ENCODE measurements at places on chromosomes 7 and 10.
A peak's percentile ranks its signal among the peaks of the same experiment; 100 is the strongest.

DNA sequence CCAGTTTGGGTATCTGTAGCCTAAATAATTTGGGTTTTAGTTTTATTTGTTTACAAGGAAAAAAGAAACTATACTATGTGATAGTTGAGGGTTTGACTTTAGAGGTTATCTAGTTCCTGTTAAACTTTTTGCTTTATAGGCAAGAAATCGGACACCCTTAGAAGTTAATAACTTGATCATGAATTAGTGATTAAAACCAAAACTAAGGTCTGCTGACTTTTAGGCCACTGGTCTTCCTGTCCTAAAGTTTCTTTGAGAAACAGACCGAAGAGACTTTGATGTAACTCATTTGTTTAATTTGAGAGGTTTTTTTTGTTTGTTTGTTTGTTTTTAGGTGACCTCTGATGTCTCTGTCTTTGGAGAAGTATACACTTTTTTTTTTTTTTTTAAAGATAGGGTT is 59.7 kb downstream of the PHTF2 start:
- DNase-seq = peak; percentile 8

- no peak for DNase-seq
Observed at GRCh38 chr10:121362026-121362425, 236.2 kb downstream of the FGFR2 start.

DNA sequence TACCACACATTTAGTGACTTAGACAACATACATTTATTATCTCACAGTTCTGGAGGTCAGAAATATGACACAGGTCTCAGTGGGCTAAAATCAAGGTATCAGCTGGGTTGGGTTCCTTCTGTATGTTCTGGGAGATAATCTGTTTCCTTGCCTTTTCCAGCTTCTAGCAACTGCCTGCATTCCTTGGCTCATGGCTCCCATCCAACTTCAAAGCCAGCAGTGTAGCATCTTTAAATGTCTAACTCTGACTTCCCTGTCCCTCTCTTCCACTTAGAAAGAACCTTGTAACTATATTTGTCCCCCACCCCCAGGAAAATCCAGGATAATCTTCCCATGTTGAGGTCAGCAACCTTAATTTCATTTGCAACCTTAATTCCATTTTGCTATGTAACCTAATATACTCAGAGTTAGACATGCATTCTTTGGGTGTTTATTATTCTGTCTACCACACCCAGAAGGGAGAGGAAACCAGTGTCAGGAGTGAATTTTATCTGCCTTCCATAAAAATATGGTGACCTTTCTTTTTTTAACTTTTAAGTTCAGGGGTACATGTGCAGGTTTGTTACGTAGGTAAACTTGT is 57.3 kb upstream of the SMIM30 start:
- no peak for DNase-seq

GRCh38 chr10:30036341-30036740 is 23.0 kb downstream of the JCAD start:
- DNase-seq = no peak

- peak; percentile 80 for DNase-seq
Observed at GRCh38 chr10:44938956-44939355, 20.6 kb upstream of the RASSF4 start.

- no peak for DNase-seq
Observed at GRCh38 chr7:28224675-28225074, 44.1 kb upstream of the JAZF1 start.

DNA sequence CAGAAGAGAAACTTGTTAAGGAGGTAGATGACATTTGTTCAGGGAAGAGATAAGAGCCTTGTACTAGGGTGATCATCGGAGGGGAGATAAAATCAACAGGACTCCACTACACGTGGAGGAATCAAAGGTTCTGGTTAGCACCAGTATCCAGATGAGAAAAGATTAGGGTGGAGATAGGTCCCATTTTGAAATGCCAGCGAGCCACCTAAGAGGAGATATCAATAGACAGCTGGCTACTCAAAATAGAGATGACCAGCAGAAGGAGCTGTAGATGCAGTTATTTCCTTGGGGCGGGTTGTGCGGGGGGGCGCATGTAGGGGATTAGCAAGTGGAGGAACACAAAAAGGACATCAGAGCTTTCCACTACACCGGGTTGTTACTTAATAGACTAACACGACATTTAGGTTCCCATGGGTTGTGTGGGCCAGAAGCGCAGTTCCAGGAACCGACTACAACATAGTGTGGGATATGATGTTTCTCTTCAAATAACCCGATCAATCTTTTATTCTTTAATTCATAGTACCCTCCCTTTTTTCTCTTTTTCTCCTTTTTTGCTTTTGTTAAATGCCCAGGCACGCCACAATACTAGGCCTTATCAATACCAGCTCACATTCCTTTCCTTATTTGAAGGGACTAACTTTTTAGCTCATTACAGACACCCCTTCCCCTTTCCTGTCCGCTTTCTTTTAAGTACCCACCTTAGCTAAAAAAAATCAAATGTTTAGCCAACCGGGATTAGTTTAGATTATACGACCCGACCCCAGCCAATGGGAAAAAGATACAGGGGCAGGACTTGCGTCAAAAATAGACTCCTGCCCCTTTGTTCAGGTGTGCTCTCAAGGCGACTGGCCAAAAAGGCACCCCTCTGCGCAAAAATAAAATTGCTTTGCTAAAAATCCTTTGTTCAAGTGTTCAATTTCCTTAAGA is 2.0 kb upstream of the KIF11 start:
- DNase-seq = peak; percentile 18

DNA sequence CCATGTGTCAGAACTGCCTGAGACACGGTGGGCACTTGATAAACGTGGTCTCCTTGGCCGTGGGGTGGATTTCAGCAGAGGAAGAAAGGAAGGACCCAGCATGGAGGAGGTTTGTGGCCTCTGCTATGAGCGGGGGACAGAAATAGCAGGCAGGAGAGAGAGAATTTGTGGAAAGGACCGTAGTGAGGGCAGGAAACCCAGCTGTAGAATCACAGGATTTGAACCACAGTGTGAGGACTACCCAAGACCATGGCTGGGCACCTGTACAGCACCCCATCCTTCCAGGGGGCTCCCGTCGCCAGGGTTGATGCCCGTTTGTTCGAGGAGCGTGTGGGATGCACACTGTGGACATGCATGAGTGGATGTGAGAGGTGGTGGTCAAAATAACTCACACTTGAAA is 183.4 kb downstream of the PTPN20 start:
- DNase-seq = no peak

GRCh38 chr10:30368065-30368718 is 19.1 kb upstream of the MTPAP start:
- DNase-seq = no peak

DNA sequence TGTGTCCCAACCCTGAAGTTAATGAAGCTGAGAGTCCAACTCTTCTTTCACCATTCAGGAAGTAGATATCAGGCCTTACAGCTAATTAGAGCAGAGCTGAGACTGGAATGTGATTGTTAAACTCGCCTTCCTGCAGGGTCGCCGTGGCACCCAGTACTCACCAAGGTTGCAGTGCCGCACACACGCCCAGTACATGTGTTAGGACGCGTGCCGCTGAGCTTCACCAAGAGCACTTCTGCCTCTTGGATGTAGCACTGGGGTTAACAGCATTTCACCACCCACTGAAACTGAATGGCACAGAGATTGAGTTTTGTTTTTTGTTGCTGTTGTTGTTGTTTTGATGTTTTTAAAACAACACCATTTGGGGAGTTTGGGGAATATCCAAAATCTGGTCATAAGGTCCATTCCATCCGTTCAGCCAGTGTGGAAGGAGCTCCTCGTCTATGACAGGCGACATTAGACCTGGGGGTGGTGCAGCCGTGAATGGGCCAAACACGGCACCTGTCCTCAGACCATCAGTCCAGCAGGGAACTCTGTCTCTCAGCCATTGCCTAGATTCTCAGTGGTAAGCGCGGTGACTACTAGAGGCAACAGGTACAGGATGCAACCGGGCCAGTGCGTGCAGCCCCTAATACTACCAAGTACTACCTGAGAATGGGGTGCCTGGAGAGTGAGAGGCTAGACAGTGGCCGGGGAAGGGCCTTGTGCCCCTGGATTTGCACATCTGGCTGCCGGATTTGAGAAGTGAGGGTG is 21.9 kb downstream of the WIPI2 start:
- DNase-seq = no peak

- peak; percentile 53 for DNase-seq
Observed at GRCh38 chr7:80842022-80842790, 76.6 kb downstream of the SEMA3C start.

DNA sequence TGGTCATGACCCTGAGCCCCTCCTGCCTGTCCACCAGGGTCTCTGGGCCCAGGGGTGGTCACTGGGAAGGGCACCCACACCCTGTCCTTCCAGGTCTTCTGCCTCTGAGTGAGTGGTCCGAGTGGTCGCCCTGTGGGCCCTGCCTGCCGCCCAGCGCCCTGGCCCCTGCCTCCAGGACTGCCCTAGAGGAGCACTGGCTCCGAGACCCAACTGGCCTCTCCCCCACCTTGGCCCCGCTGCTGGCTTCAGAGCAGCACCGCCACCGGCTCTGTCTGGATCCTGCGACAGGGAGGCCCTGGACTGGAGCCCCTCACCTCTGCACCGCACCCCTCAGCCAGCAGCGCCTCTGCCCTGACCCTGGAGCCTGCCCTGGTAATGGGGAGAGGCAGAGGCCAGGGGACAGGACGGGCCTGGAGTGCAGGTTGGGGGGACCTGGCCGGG is 13.9 kb upstream of the ZNF862 start:
- no peak for DNase-seq

- peak; percentile 64 for DNase-seq
Observed at GRCh38 chr7:20030915-20031362, 186.2 kb downstream of the MACC1 start.

GRCh38 chr10:79128923-79129305 is 60.1 kb downstream of the ZMIZ1 start:
- no peak for DNase-seq

- no peak for DNase-seq
Observed at GRCh38 chr7:130365511-130366441, 14.5 kb upstream of the CPA1 start.

GRCh38 chr10:42960491-42960990 is 116.3 kb upstream of the RET start:
- no peak for DNase-seq

- no peak for DNase-seq
Observed at GRCh38 chr10:24215603-24216002, 6.7 kb downstream of the KIAA1217 start.

DNA sequence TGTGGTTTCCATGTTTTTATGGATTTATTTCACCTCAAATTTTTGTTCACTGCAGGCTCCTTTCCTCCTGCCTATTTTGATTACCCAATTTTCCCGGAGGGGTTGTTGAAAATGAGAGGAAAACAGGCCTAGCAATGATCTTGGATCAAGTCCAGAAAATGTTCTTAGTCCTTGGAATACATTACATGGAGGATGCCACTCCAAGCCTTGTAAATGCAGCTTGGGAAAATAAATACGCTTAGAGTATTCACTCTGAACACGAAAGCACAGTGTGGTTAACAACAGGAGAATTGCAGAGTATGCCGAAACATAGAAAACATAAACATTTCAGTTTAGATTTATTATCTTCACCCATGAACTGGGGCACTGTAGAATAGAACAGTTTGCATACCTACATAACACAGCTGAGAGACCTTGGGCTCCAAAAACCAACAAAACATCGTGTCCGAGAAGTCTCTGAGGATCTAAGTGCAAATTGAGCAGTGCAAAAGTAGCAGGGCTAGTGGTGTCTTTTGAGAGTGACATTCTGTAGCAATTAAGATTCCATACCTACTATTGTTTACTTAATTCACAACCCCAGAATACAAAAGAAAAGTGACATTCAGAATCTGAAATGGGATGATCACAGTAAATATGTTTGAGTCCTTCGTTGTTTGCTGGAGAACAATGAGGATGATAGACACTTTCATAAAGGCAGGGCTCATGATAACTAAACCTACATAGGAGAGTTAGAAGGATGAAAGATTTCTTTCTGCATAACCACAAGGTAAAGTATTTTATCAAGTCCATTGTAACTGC is 7.6 kb upstream of the CD36 start:
- DNase-seq = no peak

- peak; percentile 67 for DNase-seq
Observed at GRCh38 chr7:5532536-5533335, 109.1 kb upstream of the TNRC18 start.

- no peak for DNase-seq
Observed at GRCh38 chr7:69166979-69167516, 431.2 kb upstream of the AUTS2 start.
